DMS79 treated with DMSO at 0.1 percent for 48 hours (cell line): ENCODE measurements at places on chromosomes 2 and 18.

- no peak for DNase-seq
Measured at GRCh38 chr2:69615969-69616368, 27.6 kb downstream of the AAK1 start.

GRCh38 chr2:56648802-56649201, 465.0 kb downstream of the CCDC85A start:
- no peak for DNase-seq

GRCh38 chr18:76943542-76944339, 121.4 kb downstream of the ZNF236 start:
- DNase-seq, result no peak

DNA sequence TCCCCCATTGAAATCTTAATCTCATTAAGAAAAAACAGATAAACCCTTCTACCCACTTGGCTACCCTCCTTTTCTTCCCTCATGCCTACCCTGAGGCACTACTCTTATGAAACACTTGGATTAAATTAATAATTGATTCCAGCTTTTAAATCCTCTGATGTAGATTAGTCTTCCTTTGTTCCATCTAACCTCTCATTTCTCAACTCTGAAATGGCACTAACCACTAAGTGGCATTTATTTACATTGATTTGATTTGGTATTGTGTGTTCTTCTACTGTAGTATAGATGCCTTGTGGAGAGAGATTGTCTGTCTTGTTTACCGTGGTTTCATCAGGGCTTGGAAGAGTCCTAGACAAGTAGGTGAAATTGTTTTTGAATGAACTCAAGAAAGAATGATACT, 26.7 kb downstream of the ITGA4 start:
- DNase-seq, result peak; percentile 98

GRCh38 chr2:10325278-10326145, 22.8 kb downstream of the HPCAL1 start:
- peak; percentile 61 for DNase-seq

DNA sequence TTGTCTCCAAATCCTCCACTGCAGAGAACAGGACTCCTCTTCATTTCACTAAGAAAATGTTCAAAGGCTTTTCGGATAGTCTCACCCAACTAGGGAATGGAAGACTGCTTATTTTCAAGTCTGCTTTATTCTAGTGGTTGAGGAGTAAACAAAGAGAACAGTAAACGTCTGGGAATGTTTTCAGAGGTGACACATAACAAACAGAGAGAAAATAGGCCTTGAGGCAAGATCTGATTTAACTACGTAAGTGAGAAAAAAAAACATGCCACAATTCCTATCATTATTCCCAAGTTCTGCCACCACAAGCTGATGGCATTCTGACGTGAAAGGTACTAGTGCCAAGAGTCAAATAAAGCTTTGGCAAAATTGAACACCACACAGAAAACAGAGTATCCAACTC, 16.7 kb upstream of the WIPF1 start:
- no peak for DNase-seq

GRCh38 chr2:201913201-201913600, 106.9 kb downstream of the CDK15 start:
- no peak for DNase-seq

GRCh38 chr2:107737756-107738155, 88.9 kb upstream of the RGPD4 start:
- no peak for DNase-seq

- no peak for DNase-seq
Measured at GRCh38 chr2:15691586-15692310, 100.1 kb downstream of the DDX1 start.

DNA sequence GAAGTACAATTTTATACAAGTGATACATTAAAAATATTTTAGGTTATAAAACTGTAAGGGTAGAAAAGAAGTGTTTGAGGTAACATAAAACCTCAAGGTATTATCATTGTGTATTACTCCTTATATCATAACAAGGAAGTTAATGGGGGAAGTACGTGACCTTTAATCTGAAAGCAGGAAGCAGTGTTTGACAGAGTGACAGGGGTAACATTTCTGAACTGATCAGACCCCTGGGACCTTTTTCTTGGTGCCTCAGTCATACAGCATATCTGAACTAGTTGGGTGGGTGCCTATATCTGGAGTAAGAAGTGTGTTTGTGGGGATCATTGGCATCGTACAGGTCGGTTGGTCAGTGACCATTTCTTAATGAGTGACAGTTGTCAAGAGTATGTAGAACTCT, 43.0 kb downstream of the MALT1 start:
- DNase-seq, result no peak

DNA sequence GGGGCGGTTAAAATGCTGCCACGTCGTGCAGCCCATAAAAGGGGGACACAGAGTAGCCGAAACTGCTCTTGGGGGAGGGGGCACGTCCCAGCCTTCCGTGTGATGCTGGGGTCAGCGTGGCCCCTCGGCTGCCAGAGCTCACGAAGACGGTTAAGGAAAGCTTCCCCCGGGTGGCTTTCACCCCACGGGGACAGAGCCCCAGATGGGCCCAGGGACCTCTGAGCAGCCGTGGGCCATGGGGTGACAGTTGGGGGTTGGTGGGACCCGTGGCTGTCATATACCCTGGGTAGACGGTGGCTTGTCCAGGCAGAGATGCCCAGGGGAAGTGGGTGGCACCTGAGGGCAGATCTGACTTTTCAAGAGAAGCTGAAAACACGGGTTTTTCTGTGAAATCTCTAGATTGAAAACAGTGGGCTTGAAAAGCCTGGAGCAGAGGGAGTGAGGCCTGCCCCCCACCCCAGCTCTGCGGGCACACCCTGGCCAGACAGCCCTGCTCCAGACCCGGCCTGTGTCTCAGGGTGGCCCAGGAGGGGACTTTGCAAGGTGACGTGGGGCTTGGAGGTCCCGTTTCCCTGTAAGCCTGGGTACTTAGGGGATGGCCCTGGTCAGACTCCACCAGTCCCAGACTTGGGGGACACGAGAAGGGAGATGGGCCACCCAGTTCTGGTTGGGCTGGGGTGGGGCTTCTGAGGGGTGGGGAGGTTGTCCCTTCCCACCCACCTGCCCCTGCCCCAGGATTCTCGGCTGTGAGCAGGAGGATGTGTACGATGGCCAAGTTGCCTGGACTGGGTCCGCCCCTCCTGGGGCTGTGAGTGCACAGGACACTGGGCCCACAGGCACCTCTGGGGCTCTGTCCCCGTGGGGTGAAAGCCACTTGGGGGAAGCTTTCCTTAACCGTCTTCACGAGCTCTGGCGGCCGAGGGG, 652 bp downstream of the NEU4 start:
- no peak for DNase-seq

DNA sequence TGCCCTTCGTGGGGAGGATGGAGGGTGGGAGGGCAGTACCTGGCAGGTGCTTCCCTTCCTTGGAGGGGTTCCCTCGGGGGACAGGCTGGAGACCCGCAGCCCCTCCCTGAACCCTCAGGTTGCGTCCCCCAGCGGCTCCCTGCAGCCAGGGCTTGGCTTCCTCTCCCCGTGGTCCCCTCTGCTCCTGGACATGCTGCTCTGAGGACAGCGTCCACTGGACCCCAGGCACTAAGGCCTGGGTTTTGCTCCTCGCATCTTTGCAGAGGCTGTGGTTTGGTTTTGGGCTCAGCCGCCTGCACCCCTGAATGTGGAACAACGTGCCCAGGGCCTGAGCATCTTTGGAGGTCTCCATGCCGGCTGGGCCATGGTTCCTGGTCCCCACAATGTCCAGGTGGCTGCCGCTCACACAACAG, 133.5 kb downstream of the PTGR3 start:
- no peak for DNase-seq

GRCh38 chr2:29597035-29597434, 324.4 kb downstream of the ALK start:
- DNase-seq, result peak; percentile 86

DNA sequence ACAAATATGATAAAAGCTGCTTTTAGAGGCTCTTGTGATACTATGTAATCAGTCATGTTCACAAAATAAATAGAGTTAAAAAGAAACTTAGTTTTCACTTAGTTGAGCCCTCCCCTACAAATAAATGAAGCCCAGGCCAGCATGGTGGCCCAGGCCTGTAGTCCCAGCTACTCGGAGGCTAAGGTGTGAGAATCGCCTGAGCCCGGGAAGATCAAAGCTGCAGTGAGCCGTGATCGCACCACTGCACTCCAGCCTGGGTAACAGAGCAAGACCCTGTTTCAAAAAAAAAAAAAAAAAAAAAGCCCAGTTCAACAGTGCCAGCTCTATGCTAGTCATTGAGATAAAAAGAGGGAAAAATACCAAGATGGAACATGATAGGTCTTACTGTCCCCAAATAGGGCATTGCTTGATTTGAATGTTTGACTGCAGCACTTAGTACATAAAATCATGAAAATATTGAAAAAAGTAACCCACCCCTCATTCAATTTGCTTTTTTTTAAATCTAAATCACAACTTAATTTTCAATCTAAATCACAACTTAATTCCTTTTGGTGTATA, 1.5 kb downstream of the ASNSD1 start:
- DNase-seq, result no peak

- DNase-seq, result no peak
Measured at GRCh38 chr18:22348521-22349316, 69.0 kb downstream of the CTAGE1 start.

DNA sequence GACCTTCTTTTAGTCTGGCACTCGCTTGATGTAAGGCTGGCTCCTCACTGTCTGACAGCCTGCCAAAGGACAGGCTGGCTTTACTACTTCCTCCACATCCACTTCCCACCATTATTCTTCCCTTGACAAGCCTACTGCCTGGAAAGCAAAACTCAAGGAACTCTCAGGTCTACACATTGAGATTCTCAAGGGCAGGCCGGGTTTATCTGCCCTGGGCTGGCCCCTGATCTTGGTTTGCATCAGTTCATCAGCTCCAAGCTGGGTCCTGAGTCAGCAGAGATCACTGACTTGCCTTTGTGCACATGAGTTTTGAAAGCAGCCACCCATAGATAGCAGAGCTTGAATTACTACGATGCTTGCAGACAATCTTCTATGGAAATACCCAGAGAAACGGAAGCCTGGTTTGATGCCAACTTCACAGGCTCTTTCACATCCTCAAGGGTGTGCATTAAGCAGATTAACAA, 53.9 kb downstream of the KCTD18 start:
- peak; percentile 77 for DNase-seq

GRCh38 chr2:48865704-48866103, 110.2 kb upstream of the LHCGR start:
- no peak for DNase-seq

- no peak for DNase-seq
Measured at GRCh38 chr2:103527278-103527677, 765.4 kb downstream of the TMEM182 start.

DNA sequence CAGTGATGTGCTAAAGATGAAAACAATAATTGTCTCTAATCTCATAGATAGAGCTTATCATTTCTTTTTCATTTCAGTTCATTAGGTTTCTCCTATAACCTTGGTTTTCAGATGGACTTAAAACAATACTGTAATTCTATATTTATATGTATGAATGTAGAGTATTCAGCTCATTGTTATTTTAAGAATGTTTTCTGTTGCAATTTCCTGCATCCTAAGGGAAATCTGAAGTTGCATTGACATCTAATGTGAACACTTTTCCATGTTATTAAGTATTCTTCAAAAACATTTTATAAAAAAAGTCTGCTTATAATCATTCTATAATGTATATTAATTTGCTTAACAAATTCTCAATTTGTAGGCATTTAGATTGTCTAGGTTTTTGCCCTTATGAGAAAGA, 288.9 kb downstream of the XIRP2 start:
- no peak for DNase-seq

- DNase-seq, result no peak
Measured at GRCh38 chr2:102357937-102358336, 2.3 kb downstream of the IL18R1 start.

DNA sequence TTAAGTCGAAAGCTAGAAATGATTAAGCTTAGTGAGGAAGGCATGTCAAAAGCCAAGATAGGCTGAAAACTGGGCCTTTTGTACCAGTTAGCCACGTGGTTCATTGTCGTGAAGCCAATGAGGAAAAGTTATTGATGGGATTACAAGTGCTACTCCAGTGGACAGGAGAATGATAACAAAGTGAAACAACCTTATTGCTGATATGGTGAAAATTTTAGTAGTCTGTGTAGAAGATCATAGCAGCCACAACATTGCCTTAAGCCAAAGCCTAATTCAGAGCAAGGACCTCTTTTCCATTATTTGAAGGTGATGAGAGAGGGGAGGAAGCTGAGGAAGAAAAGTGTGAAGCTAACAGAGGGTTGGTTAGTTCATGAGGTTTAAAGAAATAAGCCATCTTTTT, 24.1 kb upstream of the RAMP1 start:
- no peak for DNase-seq

DNA sequence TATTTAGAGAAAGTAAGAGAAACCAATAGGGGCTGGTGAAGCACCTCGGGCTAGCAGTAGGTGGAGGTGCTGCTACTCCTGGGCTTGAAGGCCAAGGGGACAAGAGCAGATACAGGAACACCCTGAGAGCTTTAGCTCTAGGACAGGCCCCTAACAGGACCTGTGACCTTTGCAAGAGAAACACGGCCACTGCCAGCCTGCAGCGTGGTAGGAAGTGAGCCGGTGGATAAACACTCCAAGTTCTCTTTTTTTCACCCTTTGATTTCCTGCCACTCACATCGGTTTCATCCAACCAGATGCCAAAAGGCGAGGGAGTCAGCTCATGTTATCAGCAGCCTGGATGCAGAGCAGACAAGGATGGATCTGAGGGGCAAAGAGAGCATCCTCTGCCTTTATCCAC, 66.8 kb upstream of the SPRED2 start:
- no peak for DNase-seq

DNA sequence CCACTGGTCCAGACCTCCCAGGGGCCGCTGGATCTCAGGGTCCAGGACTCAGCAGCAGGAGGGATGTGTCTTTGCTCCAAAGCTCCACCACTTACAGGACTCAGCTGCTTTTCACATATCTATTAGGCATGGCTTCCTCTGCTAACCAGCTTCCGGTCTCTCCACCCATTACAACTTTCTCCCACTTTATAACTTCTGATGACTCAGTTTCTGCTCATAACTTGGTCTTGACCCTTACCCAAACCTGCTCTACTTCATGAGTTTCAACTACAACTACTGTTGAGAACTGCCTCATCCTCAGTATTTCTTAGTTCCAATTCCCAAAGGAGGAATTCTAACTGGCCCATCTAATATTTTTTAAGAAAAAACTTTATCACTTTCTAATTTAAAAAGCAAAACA, 17.2 kb downstream of the SULT1C2 start:
- no peak for DNase-seq

GRCh38 chr18:74013955-74014354, 133.7 kb downstream of the FBXO15 start:
- no peak for DNase-seq

GRCh38 chr2:186780701-186781316, 68.2 kb downstream of the ZSWIM2 start:
- no peak for DNase-seq

GRCh38 chr18:65175681-65176080, 575.1 kb upstream of the CDH7 start:
- no peak for DNase-seq

- DNase-seq, result no peak
Measured at GRCh38 chr18:59232309-59233016, 12.5 kb downstream of the GRP start.

GRCh38 chr2:172088245-172089004, 3.1 kb downstream of the DLX1 start:
- no peak for DNase-seq

DNA sequence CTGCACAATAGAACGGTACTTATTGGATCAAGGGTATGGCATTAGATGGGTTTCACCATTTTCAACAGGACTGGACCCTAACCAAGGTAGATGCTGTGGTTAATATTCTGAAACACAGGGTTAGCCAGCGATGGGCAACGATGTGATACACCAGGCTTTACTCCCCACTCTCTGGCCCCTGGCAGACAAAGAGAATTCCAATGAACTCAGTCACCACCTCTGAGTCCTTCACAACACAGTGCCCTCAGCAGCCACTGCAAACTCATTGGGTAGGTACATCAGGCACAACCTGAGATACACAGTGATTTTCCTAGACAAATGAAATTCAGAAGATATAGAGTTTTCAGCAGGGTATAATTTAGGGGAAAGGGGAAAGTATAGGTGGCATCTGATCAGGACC, 634.5 kb downstream of the ZEB2 start:
- DNase-seq, result no peak
